ENCODE measurements at places on chromosomes 16 and 17.

DNA sequence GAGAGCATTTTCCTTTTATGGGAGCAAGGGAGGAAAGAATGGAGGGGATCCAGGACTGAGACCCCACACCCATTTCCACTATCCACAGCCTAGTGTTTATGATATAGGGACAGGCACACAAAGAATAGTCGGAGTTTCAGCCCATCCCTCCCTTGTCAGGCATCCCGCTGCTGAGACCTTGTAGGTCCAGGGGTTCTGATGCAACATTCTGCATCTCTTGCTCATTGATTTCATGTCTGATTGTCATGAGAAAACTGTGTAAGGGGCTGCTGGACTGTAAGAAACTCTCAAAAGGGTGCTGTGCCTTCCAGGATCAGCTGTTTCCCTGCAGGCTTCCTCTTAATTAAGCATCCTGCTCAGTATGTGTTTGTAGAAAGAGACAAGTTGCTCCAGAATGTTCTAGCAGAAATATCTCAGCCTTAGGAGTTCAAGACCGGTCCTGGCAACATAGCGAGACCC is 5.3 kb upstream of the POLR3E start:
- DNase-seq = no peak

- DNase-seq = no peak
These were observed 89.8 kb downstream of the PMP22 start for GRCh38 chr17:15175356-15175755.

GRCh38 chr16:69106491-69107315 is 1.2 kb downstream of the HAS3 start:
- DNase-seq = no peak

- no peak for DNase-seq
These were observed 35.2 kb upstream of the DOC2B start for GRCh38 chr17:216625-217024.

GRCh38 chr17:44804302-44805089 is 25.6 kb downstream of the GJC1 start:
- no peak for DNase-seq

- no peak for DNase-seq
These were observed 39.8 kb upstream of the DYNLRB2 start for GRCh38 chr16:80500961-80501525.

- no peak for DNase-seq
These were observed 97.4 kb upstream of the CACNG5 start for GRCh38 chr17:66737524-66737923.

GRCh38 chr16:77468831-77469230 is 34.0 kb upstream of the ADAMTS18 start:
- no peak for DNase-seq

GRCh38 chr16:50530277-50531236 is 17.6 kb upstream of the NKD1 start:
- DNase-seq = no peak

DNA sequence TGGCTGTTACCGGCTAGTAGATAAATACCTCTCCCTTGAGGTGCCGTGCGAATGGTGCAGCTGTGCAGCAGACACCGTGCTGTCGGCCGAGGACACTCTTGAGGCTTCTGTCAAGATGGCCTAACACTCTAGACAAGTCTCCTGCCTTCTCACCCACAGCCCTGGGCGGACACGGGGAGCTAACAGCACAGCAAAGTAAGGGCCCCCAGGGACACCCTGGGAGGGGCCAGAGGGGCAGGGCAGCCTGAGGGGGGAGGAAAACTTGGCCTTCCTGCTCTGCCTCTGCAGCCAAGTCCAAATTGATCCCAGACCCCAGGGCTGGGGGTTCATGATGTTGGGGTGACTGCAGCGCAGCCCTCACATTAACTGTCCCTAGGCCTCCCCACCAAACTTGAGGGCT is 210.2 kb downstream of the RPTOR start:
- DNase-seq = no peak

DNA sequence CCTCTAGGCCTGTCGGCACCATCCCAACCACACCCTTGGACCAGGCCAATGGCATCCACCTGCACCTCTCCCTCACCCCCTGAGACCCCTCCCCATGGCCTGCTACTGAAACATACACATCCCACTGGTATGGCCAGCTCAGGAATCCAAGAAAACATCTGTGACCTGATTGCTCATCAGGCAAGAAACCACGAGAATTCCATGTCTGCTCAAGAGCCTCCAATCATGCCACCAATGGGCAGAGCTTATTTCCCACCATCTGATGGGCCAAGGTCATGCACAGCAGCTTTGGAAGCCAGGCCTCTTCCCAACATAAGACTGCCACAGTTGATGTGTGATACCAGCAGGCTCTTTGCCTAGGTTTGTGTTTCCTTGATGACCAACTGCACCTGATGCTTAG is 190.1 kb downstream of the C16orf78 start:
- no peak for DNase-seq

GRCh38 chr17:20218272-20218671 is 209.1 kb downstream of the SPECC1 start:
- DNase-seq = no peak

- DNase-seq = no peak
These were observed 61.3 kb upstream of the SIAH1 start for GRCh38 chr16:48446534-48446920.

GRCh38 chr17:60573236-60574051 is 26.5 kb upstream of the PPM1D start:
- no peak for DNase-seq

GRCh38 chr17:6305613-6306360 is 129.1 kb downstream of the AIPL1 start:
- DNase-seq = no peak

- no peak for DNase-seq
These were observed 13.7 kb downstream of the SMARCE1 start for GRCh38 chr17:40633871-40634270.

- no peak for DNase-seq
These were observed 666.6 kb downstream of the CDH11 start for GRCh38 chr16:64455275-64455674.

DNA sequence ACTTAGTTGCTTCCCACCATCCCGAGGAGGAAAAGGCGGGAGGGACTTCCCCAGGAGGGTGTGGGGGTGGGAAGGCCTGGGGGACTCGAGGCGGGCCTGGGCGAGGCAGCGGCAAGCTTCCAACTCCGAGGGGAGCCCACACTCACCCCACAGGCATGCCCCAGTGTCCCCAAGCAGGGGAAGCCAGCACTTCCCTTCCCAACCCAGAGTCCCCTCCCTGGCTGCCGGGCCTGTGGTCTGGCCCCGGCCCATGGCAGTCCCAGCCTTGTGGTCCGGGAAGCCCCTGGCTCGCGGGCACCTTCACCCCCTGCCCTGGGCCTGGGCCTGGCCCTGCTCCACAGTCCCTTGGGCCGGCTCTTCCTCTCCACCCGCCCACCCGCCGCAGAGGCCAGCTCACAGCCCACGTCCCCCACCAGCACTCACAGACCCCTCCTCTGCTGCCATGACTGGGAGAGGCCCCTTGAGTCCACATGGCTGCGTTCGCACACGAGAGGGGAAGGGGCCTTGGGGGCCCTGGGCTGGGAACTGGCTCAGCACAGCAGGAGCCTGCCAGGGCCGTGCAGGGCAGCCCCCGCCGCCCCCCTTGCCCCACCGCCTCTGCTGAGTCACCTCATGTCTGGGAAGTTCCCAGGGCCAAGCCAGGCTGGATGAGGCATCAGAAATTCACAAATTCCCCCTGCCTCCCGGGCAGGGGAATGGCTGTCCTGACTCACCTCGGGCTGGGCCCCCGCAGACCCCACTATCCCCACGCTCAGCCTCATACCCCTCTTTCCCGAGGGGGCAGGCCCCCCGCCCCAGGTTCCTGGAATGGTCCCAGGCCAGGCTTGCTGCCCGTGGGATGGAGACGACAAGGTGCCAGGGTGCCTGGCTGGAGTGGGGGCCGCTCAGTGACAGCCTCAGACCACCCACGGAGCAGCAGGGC is 27.8 kb downstream of the BAHCC1 start:
- DNase-seq = no peak

DNA sequence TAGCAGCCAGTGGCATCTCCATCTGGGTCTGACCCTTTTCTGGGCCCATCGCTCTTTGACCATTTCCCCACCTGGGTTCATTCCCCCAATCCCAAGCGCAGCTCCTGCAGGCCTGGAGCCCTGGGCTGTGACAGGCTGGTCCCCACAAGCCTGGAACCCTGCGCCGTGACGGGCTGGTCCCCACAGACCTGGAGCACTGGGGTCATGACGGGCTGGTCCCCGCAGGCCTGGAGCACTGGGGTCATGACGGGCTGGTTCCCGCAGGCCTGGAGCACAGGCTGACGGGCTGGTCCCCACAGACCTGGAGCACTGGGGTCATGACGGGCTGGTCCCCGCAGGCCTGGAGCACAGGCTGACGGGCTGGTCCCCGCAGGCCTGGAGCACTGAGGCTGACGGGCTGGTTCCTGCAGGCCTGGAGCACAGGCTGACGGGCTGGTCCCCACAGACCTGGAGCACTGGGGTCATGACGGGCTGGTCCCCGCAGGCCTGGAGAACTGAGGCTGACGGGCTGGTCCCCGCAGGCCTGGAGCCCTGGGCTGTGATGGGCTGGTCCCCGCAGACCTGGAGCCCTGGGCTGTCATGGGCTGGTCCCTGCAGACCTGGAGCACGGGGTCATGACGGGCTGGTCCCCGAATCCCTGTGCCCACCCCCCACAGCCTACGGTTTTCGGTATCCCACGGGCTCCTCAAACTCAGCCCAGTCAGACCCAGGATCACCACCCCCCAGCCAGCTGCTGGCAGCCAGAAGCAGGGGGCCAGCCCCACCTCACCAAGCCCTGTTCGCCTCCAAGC is 16.6 kb downstream of the TMC6 start:
- no peak for DNase-seq

- DNase-seq = no peak
These were observed 2.3 kb upstream of the BAIAP3 start for GRCh38 chr16:1330931-1331711.

- DNase-seq = no peak
These were observed 407.3 kb downstream of the UTP18 start for GRCh38 chr17:51667706-51668083.

GRCh38 chr16:75471723-75472633 is 7.5 kb upstream of the TMEM170A start:
- DNase-seq = no peak

DNA sequence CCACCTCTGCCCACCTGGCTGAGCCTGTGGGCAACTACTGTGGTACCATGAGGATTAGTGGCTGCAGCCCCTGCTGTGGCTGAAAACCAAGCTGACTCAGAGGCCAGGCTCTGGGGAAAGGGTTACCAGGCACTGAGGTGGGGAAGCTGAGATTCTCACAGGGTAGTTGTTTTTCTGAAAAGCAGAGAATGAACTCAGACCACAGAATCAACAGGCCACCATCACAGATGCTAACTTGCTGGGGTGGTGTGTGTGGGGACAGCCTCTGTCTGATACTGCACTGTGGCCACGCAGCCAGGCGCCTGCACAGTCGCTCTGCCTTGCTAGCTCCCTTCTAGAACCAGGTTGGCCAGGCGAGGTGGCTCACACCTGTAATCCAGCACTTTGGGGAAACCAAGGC is 28.8 kb downstream of the NPLOC4 start:
- no peak for DNase-seq

DNA sequence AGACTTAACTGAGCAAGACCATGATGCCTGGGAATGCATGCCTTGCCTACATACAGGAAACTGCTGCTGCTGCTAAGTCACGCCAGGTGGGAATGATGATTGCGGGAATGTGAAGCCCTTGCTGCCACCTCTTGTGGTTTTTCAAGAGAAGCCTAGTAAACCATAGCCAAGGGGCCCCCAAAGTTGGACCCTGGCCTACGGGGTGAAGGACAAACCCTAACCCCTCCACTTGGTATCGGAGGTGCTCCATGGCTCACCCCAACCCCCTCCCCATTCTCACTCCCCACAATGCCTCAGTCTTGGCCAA is 233.9 kb downstream of the ZNF423 start:
- DNase-seq = no peak

GRCh38 chr16:6229186-6229585 is 1103.5 kb upstream of the RBFOX1 start:
- DNase-seq = no peak

GRCh38 chr17:7887038-7887481 is 1.5 kb upstream of the CHD3 start:
- peak; percentile 65 for DNase-seq

- DNase-seq = no peak
These were observed 17.7 kb upstream of the VPS4A start for GRCh38 chr16:69293401-69293800.

GRCh38 chr17:73513426-73513825 is 130.8 kb downstream of the SDK2 start:
- no peak for DNase-seq

GRCh38 chr16:28542646-28543045 is 3.9 kb upstream of the NUPR1 start:
- no peak for DNase-seq

GRCh38 chr16:85498607-85499006 is 114.5 kb upstream of the GSE1 start:
- DNase-seq = no peak

GRCh38 chr16:66903544-66904427 is 14.9 kb downstream of the CDH16 start:
- no peak for DNase-seq

DNA sequence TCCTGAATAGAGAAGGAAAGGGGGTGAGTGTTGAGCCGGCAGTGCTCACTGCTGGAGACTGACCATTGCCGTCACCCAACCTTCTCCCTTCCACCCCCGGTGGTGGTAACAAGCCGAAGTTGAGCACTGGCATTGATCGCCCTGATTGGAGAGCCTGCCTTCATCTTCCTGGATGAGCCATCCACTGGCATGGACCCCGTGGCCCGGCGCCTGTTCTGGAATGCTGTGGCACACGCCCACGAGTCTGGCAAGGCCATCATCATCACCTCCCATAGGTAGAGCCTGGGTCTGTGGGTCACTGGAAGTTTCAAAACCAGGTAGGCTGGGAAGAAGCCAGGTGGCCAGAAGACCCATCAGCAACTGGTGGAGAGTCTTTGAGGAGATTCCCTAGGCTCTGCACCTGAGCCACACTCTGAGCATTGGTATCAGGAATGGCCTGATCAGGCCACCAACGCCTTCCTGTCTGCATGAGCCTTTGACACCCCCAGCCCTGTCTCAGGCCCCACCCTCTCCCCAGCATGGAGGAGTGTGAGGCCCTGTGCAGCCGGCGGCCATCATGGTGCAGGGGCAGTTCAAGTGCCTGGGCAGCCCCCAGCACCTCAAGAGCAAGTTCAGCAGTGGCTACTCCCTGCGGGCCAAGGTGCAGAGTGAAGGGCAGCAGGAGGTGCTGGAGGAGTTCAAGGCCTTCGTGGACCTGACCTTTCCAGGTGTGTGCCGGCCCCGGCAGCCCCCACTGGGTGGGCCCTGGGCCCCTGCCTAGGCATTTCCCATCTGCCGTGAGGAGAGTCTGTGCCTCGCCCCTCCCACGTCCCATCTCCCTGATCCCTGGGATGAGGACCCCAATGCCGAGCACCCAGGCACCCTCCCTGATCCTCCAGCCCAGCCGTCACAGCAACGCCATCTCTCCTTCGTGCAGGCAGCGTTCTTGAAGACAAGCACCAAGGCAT is 4.9 kb upstream of the CCNF start:
- DNase-seq = no peak

GRCh38 chr17:17146786-17147406 is 59.2 kb downstream of the PLD6 start:
- no peak for DNase-seq

DNA sequence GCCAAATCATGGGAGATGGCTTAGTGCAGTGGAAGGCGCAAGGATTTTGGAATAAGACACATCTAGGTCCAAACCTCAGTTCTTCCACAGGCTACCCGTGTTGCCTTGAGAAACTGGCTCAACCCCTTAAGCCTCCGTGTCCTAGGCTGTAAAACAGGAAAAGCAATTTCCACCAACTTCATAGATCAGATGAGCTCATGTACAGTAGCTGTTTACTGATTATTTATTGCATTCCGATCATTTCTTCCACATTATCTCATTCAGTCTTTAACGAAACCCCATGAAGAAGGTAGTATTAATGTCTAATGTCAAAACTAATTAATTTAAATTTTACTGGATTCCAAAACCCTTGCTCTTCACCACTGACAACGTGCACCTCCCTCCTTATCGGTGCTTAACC is 231.6 kb downstream of the GRIN2A start:
- no peak for DNase-seq
